ENCODE measurements at places on chromosomes 1 and 21. TPM values are rescaled to one million over a fixed set of nuclear protein-coding genes. Genes with fewer than 3 reads are reported as not detected.
A peak's percentile ranks its signal among the peaks of the same experiment; 100 is the strongest.

- no peak overlapping the region for H3K27ac ChIP-seq
- DNase-seq = no peak
- no peak overlapping the region for H3K4me3 ChIP-seq
- H3K27me3 ChIP-seq = no peaks in the 10 kb centered on the region
Measured at GRCh38 chr1:33762962-33763361, 100.9 kb upstream of the HMGB4 start.

- H3K36me3 ChIP-seq = no peaks in the 10 kb centered on the region
- H3K27me3 ChIP-seq = no peaks in the 10 kb centered on the region
- H3K4me1 ChIP-seq = no peaks in the 10 kb centered on the region
- H3K4me3 ChIP-seq = no peak overlapping the region
- no peak for DNase-seq
Measured at GRCh38 chr1:214425101-214425500, 126.3 kb downstream of the PTPN14 start.

GRCh38 chr1:223245983-223246382 is 102.9 kb upstream of the TLR5 start:
- no peaks in the 10 kb centered on the region for H3K4me1 ChIP-seq
- no peak overlapping the region for H3K27ac ChIP-seq
- no peaks in the 10 kb centered on the region for H3K36me3 ChIP-seq
- DNase-seq = no peak
- peaks cover 3% of the 10 kb centered on the region for H3K27me3 ChIP-seq

DNA sequence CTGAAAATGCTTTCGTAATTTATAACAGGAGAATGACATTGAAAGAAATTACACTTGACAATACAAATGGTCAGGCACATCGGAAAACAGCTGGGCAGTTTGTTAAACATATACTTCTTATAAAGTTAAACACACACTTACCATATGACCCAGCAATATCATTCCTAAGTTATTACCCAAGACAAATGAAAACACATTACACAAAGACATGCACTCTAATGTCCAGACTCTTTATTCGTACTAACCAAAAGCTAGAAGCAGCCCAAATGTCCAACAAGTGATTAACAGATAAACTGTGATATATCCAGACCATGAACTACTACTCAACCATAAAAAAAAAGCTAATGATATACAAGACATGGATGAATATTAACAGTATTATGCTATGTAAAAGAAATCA is 8.5 kb downstream of the AKT3 start:
- no peak for DNase-seq
- H3K27me3 ChIP-seq = no peaks in the 10 kb centered on the region
- H3K4me3 ChIP-seq = no peak overlapping the region

DNA sequence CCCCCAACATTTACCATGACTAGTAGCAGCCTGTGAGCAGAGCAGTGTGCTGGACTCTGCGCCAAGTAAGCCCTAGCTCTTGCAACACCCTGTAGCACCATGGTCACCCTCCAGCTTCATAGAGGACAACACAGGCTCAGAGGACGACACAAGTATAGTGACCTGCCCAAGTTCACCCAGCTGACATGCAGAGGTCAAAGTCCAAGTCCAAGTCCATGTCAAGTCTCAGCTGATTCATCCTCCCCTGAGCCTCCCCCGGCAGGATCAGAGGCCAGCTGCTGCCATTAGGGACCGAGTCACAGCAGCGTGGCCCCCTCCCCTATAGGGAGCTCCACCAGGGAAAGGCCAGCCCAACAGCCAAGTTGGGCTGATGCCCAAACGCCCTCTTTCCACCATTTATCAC is 15.9 kb downstream of the SDC3 start:
- peaks cover 13% of the 10 kb centered on the region for H3K4me1 ChIP-seq
- no peak overlapping the region for H3K4me3 ChIP-seq
- no peak overlapping the region for H3K27ac ChIP-seq
- no peak for DNase-seq
- no peaks in the 10 kb centered on the region for H3K36me3 ChIP-seq
- H3K27me3 ChIP-seq = no peaks in the 10 kb centered on the region

- DNase-seq = peak; percentile 92
- no peaks in the 10 kb centered on the region for H3K36me3 ChIP-seq
- H3K27me3 ChIP-seq = no peaks in the 10 kb centered on the region
- peak overlapping the region; percentile 82 for H3K27ac ChIP-seq
- peaks cover 49% of the 10 kb centered on the region for H3K4me1 ChIP-seq
- peak overlapping the region; percentile 70 for H3K4me3 ChIP-seq
Measured at GRCh38 chr1:26530895-26531598, 1.5 kb downstream of the RPS6KA1 start.

DNA sequence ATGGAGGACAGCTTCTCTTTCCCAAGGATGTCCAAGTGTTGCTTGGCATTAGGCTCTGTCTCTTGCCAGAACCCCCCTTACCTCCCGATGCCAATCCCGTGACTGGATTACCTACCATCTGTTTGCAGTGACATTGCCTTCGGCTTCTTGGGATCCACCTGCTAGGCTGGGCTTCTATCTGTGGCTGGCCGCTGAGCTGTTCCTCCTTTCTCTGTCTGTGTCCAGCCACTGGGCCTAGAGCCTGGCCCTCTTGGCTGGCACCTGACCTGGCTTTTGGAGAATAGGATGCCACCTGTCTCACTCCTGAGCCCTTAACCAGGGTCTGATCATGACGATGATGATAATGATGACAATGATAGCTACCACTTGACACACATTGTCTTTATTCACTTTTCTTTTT is 41.6 kb upstream of the STUM start:
- no peaks in the 10 kb centered on the region for H3K4me1 ChIP-seq
- DNase-seq = no peak
- H3K36me3 ChIP-seq = no peaks in the 10 kb centered on the region
- peaks cover 5% of the 10 kb centered on the region for H3K27me3 ChIP-seq
- no peak overlapping the region for H3K4me3 ChIP-seq
- H3K27ac ChIP-seq = no peak overlapping the region

DNA sequence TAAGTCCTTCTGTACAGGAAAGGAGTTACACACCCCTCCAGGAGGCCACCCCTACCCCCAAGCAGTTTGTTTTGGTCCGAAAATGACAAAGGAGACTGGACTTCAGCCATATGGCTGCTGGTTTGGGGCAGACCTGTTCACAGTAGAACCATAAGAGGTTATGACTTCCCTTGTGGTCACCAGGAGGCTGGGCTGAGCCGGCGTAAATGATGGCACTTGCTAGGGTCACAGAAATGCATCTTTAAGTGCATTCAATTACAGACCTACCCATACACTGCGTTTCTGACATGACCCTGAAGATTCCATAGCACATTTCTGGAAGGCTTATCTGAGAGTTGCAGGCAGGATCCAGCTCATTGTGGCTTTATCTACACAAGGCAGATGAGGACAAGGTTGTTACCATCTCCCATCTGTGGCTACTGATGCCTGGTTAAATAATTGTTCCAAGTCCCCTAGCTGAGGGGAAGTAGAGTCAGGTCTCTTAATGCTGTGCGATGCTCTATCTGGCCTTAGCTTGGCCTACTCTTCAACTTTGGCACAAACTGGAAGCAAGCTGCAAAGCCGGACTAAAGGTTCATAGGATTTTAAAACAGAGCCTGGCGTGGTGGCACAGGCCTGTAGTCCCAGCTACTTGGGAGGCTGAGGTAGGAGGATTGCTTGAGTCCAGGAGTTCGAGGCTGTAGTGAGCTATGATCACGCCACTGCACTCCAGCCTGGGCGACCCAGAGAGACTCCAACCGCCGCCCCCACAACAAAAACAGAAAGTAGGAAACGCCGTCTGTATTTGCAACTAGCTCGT is 1.7 kb upstream of the TRIM67 start:
- no peaks in the 10 kb centered on the region for H3K36me3 ChIP-seq
- no peak overlapping the region for H3K27ac ChIP-seq
- peaks cover 70% of the 10 kb centered on the region for H3K27me3 ChIP-seq
- H3K4me3 ChIP-seq = no peak overlapping the region
- H3K4me1 ChIP-seq = peaks cover 24% of the 10 kb centered on the region

DNA sequence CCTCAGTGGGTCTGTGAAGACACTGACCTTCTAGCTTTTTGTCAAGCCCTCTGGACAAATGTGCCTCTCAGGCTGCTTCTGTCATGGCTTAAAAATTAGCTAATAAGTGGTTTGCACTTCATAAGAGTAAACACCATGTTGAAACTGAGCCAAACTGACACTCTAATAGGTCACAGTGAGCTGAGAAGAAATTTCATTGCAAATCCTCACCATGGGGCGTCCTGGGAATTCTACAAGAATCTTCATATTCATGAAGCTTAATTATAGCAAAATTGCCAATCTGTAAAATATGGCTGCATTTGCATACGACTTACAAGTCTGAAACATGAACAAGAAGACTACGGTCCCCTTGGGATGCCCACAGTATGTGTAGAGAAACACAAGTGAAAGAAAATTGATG is 188.6 kb downstream of the DSCAM start:
- H3K27ac ChIP-seq = no peak overlapping the region
- H3K4me3 ChIP-seq = no peak overlapping the region
- no peaks in the 10 kb centered on the region for H3K36me3 ChIP-seq
- no peaks in the 10 kb centered on the region for H3K4me1 ChIP-seq

DNA sequence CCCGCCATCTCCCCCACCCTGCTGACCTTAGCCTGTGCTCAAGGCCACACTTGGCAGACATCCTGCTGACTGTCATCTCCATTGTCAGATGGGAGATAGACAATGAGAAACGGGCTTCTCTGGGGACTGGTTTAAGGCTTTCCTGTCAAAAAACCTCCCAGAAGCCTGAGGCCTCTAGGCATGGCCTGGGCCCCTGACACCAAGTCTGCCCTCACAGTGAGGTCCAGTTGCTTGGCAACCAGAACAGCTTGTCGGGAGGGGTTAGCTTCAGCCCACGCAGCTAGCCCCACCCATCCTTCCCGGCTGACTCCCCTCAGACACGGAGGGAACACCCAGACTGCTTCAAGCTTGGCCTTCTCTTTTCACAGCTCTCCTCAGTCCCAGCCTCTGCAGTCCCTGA is 11.0 kb downstream of the PLEKHA6 start:
- H3K4me1 ChIP-seq = no peaks in the 10 kb centered on the region
- H3K36me3 ChIP-seq = no peaks in the 10 kb centered on the region
- peak overlapping the region; percentile 42 for H3K27ac ChIP-seq
- DNase-seq = no peak
- H3K27me3 ChIP-seq = no peaks in the 10 kb centered on the region
- no peak overlapping the region for H3K4me3 ChIP-seq

GRCh38 chr1:42753070-42753469 is 13.0 kb upstream of the CLDN19 start:
- DNase-seq = no peak
- H3K36me3 ChIP-seq = peaks cover 80% of the 10 kb centered on the region

DNA sequence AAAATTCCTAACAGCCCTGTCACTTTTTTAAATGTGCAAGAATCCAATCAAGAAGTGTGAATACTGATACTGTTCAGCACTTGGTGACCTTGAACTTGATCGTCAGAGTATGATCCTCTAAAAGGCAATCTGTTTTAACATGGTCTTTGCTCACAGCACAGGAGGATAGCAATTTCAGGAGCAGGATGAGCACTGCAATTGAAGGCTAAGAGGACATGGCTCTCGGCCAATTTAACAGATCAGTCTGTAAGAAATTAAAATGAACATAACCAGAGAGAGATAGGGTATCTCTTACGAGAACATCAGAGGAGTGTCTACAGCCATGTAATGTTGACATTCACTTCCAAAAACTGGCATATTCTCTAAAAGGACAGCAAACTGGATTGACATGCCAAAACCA is 243.1 kb downstream of the LTN1 start:
- no peak overlapping the region for H3K4me3 ChIP-seq
- H3K27ac ChIP-seq = no peak overlapping the region
- H3K36me3 ChIP-seq = no peaks in the 10 kb centered on the region
- H3K4me1 ChIP-seq = peaks cover 3% of the 10 kb centered on the region
- no peaks in the 10 kb centered on the region for H3K27me3 ChIP-seq
- DNase-seq = no peak

DNA sequence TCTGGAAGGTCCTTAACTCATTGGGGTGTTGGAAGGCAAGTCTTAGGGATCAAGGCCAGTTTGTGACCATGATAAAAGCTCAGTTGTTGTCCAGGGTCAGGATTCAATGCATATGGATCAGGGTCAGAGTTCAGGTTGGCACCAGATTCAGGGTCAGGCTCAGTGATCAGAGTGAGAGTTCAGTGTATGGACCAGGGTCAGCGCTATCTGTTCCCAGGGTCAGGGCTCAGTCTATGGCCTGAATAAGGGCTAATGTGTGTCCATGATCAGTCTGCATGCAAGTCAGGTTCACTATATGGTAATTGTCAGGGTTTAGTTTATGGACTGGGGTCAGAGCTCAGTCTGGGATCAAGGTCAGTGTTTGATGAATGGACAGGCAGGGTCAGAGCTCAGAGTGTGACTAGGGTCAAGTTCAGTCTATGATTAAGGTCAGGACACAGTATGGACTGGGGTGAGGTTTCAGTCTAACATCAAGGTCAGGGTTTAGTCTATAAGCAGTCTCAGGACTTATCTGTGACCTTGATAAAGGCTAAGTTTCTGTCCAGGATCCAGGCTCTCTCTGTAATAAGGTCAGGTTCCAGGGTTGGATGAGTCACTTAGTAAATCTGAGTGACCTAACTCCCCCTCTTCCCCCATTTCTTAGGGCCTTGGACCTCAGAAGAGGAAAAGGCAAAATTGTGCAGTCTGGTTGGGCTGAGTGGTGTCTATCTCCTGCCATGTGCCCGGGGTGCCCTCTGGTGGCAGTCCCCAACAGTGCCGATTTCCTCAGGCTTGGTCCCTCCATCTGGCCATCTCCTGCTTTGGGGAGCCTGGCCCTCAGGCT is 23.8 kb downstream of the KNCN start:
- H3K27me3 ChIP-seq = peaks cover 24% of the 10 kb centered on the region
- H3K27ac ChIP-seq = no peak overlapping the region
- peak; percentile 87 for DNase-seq

- peaks cover 8% of the 10 kb centered on the region for H3K4me1 ChIP-seq
- H3K4me3 ChIP-seq = no peak overlapping the region
- H3K27ac ChIP-seq = no peak overlapping the region
- H3K36me3 ChIP-seq = no peaks in the 10 kb centered on the region
Measured at GRCh38 chr1:3799976-3800685, 3.8 kb upstream of the LRRC47 start.

GRCh38 chr1:22314706-22315105 is 136.9 kb upstream of the ZBTB40 start:
- H3K4me3 ChIP-seq = no peak overlapping the region
- H3K36me3 ChIP-seq = no peaks in the 10 kb centered on the region
- H3K27ac ChIP-seq = no peak overlapping the region
- H3K4me1 ChIP-seq = no peaks in the 10 kb centered on the region
- peaks cover 15% of the 10 kb centered on the region for H3K27me3 ChIP-seq
- no peak for DNase-seq

- DNase-seq = peak; percentile 90
- H3K36me3 ChIP-seq = no peaks in the 10 kb centered on the region
- H3K27ac ChIP-seq = peak within 1 kb of the TSS; percentile 87
- peak within 1 kb of the TSS; percentile 73 for H3K4me3 ChIP-seq
Measured at GRCh38 chr1:220748089-220748934, at the start of gene MTARC2. Gene MTARC2, plus strand, starts transcription at chr1:220748322. Its CDS starts 210 bp downstream, at chr1:220748532.

Gene SPOCD1
- 31.4 TPM for total RNA-seq

Gene BARHL2
- not detected for total RNA-seq

Gene CD5L
- total RNA-seq = 0.93 TPM

Gene PRAMEF4
- not detected for total RNA-seq

Gene NRIP1
- total RNA-seq = 45.9 TPM

Gene TPTE
- total RNA-seq = not detected

Gene C8A
- total RNA-seq = not detected

Gene KIF2C
- total RNA-seq = 0.93 TPM

Gene ADORA1
- total RNA-seq = 4.1 TPM

Gene NBPF10
- total RNA-seq = 3.8 TPM
